T-cell (primary cell): ENCODE measurements at places on chromosomes 13 and 19.

DNA sequence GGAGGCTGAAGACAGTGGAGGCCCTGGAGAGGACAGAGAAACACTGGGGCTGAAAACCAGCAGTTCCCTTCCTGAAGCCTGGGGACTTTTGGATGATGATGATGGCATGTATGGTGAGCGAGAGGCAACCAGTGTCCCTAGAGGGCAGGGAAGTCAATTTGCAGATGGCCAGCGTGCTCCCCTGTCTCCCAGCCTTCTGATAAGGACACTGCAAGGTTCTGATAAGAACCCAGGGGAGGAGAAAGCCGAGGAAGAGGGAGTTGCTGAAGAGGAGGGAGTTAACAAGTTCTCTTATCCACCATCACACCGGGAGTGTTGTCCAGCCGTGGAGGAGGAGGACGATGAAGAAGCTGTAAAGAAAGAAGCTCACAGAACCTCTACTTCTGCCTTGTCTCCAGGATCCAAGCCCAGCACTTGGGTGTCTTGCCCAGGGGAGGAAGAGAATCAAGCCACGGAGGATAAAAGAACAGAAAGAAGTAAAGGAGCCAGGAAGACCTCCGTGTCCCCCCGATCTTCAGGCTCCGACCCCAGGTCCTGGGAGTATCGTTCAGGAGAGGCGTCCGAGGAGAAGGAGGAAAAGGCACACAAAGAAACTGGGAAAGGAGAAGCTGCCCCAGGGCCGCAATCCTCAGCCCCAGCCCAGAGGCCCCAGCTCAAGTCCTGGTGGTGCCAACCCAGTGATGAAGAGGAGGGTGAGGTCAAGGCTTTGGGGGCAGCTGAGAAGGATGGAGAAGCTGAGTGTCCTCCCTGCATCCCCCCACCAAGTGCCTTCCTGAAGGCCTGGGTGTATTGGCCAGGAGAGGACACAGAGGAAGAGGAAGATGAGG lies 1.5 kb downstream of the PPP1R15A start:
- H3K27ac ChIP-seq = peak overlapping the region; percentile 98
- no peaks in the 10 kb centered on the region for H3K27me3 ChIP-seq
- DNase-seq = no peak
- peak overlapping the region; percentile 99 for H3K4me3 ChIP-seq
- H3K36me3 ChIP-seq = peaks cover 28% of the 10 kb centered on the region

DNA sequence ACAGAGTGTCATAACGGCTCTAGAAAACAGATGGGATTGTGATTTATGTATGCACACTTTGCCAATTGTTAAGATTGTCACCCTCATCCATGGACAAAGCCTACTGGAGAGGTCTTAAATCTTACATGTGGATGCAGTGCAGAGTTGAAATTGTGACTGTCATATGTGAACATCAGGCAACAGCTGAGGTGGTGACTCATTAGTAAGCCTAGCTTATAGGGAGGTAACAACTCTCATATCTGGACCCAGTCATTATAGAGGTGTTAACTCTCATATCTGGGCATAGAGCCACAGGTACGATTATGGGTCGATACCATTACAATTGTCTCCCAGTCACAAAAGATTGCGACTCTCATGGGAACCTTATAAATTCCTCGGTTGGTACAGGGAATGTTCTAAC lies 29.8 kb upstream of the ZNF254 start:
- no peak overlapping the region for H3K4me3 ChIP-seq
- no peaks in the 10 kb centered on the region for H3K4me1 ChIP-seq
- H3K36me3 ChIP-seq = peaks cover 5% of the 10 kb centered on the region
- no peaks in the 10 kb centered on the region for H3K27me3 ChIP-seq
- DNase-seq = no peak

DNA sequence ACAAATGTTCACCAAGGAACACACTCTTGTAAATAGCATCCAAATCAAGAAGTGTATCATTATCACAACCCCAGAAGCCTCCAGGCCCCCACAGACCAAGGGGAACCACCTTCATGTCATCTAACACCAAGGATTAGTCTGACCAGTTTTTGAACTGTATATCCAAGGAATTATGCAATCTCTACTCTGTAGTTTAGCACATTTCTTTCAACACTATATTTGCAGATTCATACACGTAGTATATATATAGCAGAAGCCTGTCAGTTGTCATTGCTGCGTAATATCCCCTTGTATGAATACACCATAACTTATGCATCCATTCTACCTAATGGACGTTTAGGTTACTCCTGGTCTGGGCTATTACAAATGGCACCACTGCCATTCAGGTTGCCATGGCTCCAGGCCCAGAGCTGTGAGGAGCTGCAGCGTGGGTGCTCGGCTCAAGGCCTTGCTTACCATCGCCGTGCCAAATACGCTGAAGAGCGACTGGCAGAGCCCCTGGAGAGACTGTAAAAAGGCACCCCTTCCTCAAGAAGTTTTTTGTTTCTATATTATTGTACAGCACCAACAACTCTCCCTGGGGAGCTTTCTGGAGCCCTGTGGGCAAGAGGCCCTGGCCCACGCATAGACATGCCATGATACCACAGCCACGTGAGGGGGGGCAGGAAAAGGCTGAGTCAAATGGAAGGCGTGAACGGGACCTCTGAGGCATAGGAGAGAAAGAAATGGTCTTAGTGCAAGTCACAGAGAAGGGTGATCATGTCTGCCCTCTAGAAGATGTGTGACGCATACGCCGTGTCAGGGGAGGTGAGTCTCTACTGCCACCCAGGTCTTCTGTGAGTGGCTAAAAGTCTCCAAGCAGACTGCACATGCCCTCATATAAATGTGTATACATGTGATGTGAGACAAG lies 10.8 kb downstream of the LATS2 start:
- H3K4me1 ChIP-seq = peaks cover 3% of the 10 kb centered on the region
- no peak for DNase-seq
- no peaks in the 10 kb centered on the region for H3K36me3 ChIP-seq
- no peaks in the 10 kb centered on the region for H3K27me3 ChIP-seq
- no peak overlapping the region for H3K27ac ChIP-seq

DNA sequence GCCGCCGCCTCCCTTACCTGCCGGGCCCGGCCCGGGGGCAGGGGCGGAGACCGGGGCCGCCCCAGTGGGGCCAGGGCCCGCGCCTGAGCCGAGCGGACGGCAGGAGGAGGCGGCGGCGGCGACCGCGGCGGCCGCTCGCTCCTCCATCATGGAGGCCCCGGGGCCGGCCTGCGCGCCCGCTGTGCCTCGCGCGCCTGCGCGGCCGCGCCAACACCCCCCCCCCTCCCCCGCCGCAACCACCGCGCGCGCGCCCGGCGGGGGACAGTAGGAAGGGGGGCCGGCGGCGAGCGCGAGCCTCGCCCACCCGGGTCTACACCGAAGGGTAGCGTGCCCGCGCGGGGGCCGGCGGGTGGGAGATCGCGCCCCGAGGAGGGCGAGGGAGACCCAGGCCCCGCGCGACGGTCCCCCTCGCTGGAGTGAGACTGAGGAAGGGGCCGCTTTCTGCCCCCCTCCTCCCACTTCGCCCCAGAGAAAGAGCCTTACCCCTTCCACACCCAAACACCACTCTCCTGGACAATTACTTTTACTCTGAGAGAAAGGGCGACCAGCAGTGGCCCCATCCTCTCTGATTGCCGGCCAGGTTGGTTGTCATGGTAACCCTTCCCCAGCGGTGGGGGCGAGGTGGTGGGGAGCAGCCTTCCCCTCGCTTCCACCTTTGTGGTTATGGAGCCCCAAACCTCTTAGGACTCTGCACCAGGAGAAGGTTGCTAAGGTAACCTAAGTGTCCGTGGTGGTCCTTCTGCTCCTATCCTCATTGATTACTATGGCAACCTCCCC lies at the start of gene STRN4:
Gene STRN4 (minus strand): TSS at position 170 of the 777 bp plus-strand sequence. CDS start 20 bp downstream, at position 150.
- peaks cover 3% of the 10 kb centered on the region for H3K36me3 ChIP-seq
- H3K27me3 ChIP-seq = no peaks in the 10 kb centered on the region
- H3K4me3 ChIP-seq = peak within 1 kb of the TSS; percentile 95
- peak within 1 kb of the TSS; percentile 56 for H3K27ac ChIP-seq
- DNase-seq = peak; percentile 64
- peaks cover 52% of the 10 kb centered on the region for H3K4me1 ChIP-seq

DNA sequence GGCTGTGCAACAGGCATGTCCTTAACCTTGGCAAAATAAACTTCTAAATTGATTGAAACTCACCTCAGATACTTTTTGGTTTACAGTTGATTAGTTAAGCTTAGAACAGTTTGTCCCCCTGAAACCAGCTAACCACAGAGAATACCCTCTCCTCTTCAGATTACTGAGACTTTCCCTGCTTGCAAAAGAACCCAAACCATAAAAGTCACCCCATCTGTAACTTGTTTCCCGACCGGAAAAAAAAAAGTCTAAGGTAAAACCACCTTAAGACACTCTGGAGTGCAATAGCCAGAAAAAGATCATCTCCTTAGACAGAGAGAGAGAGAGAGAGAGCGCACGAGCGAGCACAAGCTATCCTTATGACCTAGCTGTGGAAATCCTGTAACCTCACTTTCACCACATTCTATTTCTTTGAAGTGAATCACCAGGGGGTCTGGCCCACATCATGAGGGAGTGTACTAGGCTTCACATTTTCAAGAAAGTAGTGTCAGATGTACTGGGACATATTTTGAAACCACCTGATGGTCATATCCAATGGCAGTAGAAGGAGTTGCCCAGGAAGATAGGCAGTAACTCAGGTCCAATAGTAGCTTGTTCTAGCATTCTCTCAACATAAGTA lies 11.1 kb upstream of the GTF2F2 start:
- H3K27me3 ChIP-seq = peaks cover 12% of the 10 kb centered on the region
- H3K36me3 ChIP-seq = no peaks in the 10 kb centered on the region
- H3K27ac ChIP-seq = no peak overlapping the region
- no peak overlapping the region for H3K4me3 ChIP-seq
- DNase-seq = no peak

DNA sequence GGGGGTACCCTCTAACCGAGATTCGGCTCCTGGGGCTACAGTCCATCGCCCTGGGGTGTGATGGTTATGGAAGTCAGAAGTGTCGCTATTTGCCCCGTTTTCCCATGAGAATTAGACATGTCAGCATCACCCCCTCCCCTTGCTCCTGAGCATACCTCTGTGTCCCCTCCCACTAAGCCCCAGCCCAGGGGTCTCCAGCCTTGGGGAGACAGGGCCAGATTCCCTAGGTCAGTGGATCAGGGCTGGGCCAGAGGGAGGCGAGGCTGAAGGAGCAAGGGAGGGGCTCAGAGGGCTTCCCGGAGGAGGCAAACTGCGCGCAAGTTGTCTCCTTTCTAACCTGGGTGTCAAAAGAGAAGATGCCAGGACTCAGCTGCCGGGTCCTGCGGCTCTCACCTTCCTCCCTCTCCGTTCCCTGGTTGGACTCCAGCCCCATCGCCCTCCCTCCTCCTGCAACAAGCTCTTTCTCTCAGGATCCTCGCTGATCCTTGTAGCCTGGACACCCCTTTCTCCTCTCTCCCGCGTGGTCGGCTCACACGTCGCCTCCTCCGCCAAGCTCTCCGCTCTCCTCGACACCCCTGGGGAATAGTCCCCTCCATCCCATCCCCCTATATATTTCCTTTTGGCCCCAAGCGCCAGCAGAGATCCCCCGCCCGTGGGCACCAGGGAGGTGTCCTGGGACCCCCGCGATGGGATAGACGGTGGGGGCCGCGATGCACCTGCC lies 459 bp upstream of the TMEM59L start:
- DNase-seq = no peak
- peak overlapping the region; percentile 45 for H3K4me3 ChIP-seq
- H3K36me3 ChIP-seq = no peaks in the 10 kb centered on the region
- H3K27me3 ChIP-seq = peaks cover 17% of the 10 kb centered on the region
